Right forelimb (tissue), 1 donor: ENCODE measurements at places on chromosomes 5 and 9.

DNA sequence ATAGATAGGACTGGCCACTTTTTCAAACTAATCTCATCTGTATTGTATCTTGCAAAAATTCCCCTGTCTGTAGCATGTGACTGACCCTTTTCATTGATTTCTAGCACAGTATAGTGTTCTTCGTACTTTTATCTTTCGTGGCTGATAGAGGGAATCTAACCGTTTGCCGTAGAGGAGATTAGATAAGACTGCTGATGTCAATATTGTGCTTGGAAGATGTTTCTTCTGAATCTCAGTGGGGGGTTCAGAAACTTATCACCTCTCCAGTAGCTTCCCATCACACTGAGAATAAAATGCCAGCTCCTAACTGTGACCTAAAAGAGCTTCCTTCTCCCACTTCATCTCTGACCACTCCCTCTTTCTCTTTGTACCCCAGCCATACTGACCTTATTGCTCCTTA, 25.4 kb upstream of the ALDOB start:
- DNase-seq = no peak

- no peak for DNase-seq
Measured at GRCh38 chr9:136057236-136058081, 37.6 kb downstream of the NACC2 start.

- DNase-seq = no peak
Measured at GRCh38 chr5:106481374-106481773, 1189.4 kb downstream of the EFNA5 start.

- no peak for DNase-seq
Measured at GRCh38 chr5:109688630-109688969, 1.1 kb upstream of the MAN2A1 start.

DNA sequence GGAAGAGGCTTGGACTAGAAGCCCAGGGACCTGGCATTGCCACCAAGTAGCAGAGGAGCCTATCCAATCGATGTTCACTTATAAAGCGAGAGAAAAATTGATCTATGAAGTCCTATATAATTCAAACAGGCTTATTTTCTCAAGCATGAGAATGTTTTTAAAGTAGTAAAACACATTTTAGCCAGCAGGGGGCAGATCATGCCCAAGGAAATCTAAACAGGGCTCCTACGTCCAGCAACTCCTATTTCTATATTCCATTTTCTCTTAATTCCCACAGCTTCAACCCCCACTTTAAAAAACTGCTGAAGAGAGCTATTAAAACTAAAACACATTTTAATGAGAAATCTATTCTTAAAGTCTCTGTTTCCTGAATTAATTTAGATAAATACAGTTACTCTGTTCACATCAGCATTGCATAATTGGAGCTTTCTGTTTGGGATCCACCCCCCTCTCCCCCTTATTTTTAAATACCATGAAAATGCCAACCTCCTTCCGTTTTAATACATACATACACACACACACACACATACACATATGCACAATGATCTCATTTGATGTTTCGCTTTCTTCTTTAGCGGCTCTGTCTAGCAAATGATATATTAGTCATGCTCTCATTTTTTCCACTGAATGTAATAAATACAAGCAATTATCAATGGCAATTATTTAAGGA, 144.9 kb downstream of the MYO10 start:
- no peak for DNase-seq

DNA sequence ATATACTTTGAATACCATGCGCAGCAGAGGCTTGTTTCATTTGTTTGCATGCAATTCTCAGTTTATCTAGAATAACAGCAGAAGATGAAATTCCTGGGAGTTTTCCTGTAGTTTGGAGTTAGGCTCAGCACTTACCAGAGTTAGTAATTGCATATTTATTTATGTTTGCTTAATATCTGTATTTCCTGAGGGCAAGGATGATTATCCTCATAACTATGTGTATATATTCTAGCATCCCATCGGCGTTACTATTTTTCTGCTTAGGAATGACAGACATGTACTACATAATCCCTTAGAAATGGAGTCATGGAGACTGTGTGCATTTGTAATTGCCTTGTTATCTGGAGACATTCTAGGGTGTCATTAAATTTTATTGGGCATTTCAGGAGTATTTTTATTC, 1184.8 kb downstream of the DTWD2 start:
- no peak for DNase-seq

GRCh38 chr5:128197896-128198522, 114.4 kb downstream of the SLC12A2 start:
- no peak for DNase-seq

GRCh38 chr9:110659891-110660541, 8.6 kb upstream of the MUSK start:
- no peak for DNase-seq

- no peak for DNase-seq
Measured at GRCh38 chr9:130017076-130017475, 25.9 kb downstream of the FNBP1 start.

DNA sequence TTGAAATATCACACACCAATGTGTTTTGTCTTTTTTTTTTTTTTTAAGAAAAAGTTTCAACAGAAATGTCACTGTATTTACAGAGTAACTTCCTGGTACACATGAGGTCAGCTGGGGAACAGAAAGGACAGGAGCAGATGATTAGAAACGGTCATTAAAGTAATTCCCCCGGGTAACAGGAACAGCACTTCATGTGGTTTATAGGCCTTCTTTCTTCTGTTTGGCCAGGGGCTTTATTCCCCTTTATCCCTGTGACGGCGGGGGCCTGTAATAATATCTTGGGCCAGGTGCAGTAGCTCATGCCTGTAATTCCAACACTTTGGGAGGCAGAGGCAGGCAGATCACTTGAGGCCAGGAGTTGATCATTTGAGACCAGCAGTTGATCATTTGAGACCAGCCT, 30.5 kb upstream of the MSH3 start:
- no peak for DNase-seq

DNA sequence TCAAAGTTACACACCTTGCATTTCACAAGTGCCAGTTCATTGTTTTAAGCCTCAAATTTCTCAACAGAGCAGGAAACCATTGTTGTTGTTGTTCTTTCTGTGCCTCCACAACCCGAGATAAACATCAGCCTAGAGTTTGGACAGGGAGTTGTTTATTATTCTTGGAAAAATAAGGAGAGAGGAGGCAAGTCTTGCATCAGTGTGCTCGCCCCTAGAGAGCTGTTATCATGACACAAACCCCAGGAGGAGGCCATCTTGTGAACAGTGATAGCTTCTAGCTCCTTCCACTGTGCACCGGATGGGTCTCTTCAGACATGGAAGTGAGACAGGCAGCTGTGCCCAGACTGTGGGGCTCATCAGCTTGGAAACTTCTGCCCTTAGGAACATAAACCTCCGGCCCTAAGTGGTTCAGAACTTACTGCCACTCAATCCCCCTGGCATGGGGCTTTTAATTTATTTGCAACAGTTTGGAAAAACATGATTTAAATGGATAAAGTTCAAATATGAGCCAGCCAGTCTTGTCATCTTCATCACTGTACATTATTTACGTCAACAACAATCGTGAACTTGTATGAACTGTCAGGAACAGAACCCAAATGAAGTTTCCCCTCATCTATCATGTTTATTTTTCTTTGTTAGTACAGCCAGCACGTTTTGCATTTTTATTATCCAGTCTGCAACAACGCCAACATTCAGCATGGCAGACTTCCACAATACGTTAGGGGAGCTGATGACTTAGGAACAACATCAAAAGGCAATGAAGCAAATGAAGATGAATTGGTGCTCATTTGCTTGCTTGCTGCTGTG, 181.7 kb upstream of the S1PR3 start:
- DNase-seq = no peak

DNA sequence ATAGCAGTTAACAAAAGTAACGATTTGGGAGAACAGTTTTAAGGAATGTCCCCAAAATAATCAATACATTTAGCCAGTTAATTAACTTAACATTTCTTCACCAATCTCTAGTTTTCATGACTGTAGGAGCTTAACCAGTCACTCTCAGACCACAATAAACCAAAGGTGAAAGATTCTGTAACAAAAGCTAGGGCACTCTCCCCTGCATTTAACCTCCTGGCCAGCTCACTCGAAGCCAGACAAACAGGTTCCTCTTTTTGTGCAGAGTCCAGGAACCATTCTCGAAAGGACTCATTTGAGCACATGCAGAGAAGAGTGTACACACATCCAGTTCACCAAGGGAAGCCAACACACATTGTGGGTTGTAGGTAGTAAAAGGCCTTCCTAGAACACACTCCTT, 6.5 kb downstream of the IL7R start:
- DNase-seq = no peak

DNA sequence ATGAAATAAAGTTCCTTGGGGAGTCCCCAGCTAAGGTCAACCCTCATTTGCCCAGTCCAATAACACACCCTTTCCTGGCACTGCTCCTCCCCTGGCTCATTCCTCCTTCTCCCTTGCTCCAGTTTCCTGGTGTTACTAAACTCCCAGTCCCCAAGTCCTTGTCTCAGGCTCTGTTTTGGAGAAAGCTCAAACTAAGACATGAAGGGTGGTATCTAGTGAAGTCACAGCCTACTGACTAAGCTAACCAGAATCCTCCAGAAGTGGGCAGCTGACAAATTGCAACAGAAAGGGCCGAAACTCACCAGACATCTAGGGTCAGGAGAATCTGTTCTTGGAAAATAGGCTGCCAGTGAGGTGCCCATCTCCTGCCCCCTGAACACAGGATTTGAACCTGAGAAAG, 118.7 kb upstream of the NEK6 start:
- DNase-seq = no peak

- DNase-seq = no peak
Measured at GRCh38 chr5:10555277-10555684, 8.6 kb upstream of the ANKRD33B start.

GRCh38 chr9:102911185-102911584, 83.9 kb upstream of the CYLC2 start:
- DNase-seq = no peak

DNA sequence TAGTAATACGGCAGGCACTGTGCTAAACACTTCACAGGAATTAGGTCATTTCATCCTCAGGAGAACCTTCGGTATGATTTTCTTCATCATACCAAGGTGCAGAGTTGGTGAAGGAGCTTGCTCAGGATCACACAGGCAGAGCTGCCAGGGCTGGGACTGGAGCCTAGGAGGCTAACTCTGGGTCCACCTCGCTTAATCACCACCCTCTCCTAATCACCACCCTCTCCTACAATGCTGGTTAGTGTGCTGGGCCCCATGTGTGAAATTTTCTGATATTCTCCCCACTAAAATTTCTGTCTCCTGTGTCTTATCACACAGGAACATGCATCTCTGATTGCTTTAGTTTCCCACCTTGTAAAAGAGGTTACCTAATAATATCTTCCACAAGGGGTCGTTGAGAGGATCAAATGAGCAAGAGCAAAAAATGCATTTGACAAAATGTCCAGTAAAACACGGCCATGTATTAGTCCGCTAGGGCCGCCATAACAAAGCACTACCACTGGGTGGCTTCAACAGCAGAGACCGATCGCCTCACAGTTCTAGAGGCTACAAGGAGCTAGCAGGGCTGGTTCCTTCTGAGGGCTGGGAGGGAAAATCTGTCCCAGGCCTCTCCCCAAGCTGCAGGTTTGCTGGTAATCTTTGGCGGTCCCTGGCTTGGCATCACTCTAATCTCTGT, 128.2 kb upstream of the NFIB start:
- no peak for DNase-seq

- DNase-seq = no peak
Measured at GRCh38 chr5:129664336-129664937, 83.5 kb upstream of the MINAR2 start.
